ENCODE measurements at places on chromosomes 4 and X.

DNA sequence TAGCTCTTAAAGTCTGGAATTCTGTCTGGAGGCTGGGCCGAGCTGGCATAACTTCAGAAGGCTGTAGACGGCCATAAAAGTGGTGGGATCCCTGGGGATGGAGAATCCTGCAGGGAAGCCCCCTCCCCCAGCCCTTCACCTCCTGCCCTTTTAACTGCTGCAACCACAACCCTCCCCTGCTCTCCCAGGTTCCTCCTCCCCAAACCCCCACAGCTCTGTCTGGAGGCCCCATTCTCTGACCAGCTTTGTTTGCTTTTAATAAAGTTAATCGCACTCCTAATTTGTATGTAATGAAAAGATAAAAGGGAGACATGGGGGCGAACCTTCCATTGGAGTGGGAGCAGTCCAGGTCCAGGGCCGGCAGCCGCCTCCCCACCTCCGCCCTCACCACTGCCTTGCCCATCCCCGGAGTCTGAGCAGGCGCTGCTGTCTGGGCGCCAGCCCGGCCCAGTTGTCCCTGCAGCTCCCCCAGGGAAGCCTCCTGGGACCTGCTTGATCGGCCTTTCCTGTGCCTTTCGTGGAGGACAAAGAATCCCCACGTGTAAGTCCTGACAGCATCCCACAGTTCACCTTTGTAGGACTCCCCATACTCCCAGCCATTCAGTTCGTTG lies 84.3 kb downstream of the PJA1 start:
- DNase-seq, result no peak

DNA sequence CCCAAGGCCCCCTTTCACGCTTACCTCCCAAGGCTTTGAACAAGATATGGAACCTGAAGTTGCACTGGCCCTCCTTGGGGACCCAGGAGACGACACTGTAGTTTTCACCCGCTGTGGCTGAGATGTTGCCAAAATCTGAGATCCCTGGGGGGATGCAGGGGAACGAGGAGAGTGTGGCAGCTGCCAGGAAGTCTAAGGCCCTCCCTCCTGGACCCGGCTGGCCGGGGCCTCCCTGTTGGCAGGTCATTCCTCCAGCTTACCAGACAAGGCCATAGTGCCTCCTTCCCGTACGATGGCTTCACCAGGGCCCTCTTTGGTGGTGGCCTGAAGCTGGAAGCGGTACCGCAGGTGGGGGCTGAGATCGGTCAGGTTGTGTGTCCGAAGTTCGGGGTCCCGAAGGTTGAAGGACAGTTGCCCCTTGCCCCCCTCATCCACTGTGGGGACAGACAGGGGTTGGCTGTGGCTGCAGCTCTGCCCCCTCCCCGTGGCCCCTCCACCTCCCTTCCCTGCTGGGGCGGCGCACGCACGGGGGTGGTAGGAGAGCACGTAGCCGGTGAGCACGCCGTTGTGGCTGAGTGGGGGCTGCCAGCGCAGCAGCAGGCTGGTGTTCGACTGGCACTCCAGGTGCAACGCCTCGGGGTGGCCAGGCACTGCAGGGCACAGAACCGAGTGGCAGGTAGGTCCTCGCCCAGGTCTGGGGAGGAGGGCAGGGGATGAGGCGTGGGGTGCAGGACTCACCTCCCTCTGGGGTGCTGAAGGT lies 21.2 kb downstream of the L1CAM start:
- DNase-seq, result no peak

DNA sequence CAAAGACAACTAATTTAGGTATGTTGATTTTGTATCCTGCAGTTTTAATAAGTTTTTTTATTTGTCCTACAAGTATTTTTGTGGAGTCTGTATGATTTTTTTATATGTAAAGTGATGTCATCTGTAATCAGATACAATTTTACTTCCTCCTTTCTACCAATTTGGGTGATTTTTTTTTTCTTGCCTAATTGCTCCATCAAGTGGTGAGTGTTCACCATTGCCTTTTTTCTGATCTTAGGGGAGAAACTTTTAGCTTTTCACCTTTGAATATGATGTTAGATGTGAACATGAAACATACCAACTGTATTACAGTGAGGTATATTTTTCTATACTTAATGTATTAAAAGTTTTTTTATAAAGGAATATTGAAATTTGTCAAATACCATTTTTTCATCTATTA lies 362.3 kb downstream of the PABPC4L start:
- no peak for DNase-seq

DNA sequence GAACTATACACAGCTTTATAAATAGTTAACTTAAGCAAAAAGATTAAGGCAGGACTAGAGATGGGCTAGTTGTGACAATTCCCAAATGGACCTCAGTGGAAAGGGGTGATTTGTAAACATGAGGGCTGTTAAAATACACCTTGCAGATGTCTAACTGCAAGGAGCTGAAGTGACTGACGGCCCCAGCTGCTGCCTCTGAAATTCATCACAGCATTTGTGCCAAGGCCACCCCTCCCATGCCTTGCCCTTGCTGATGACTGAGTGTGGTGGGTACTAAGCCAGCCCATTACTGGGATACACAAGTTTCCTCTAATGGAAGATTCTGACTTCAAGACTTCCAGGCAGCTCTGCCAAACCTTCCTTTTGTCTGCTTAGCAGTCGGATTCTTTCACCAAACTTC lies 23.7 kb upstream of the EGFL6 start:
- DNase-seq, result no peak

GRCh38 chr4:184096561-184097240 lies 121.0 kb downstream of the ENPP6 start:
- no peak for DNase-seq

- no peak for DNase-seq
Observed at GRCh38 chr4:147860960-147861359, 129.1 kb downstream of the ARHGAP10 start.

- DNase-seq, result no peak
Observed at GRCh38 chr4:12120968-12121367, 692.3 kb upstream of the HS3ST1 start.

GRCh38 chr4:86381431-86381830 lies 21.6 kb upstream of the MAPK10 start:
- no peak for DNase-seq

GRCh38 chrX:2789569-2789968 lies 37.7 kb downstream of the XG start:
- no peak for DNase-seq

GRCh38 chr4:151417164-151417571 lies 8.2 kb downstream of the FHIP1A start:
- no peak for DNase-seq

DNA sequence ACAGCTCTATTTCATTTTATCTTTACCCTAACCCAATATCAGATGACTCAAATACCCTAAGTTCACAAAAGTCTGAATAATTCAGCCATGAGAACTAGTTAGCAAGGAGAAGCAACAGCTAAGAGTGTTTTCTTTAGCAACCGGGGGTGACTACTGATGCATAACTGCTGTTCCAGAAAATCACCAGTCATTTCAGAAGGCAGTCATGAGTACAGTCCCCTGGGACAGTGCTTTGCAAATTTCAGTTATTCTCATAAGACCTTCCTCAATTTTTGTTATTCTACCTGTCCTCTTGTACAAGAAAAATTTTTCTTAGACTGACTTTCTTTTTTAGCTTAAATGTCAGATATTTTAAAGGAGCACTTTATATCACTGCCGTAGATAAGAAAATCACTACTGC lies 16.4 kb downstream of the BANK1 start:
- no peak for DNase-seq

GRCh38 chr4:71832049-71832448 lies 48.2 kb upstream of the GC start:
- DNase-seq, result no peak

- DNase-seq, result no peak
Observed at GRCh38 chr4:55447831-55448230, 52.1 kb downstream of the TMEM165 start.

- DNase-seq, result no peak
Observed at GRCh38 chrX:14873676-14874049, 442 bp downstream of the MOSPD2 start.

DNA sequence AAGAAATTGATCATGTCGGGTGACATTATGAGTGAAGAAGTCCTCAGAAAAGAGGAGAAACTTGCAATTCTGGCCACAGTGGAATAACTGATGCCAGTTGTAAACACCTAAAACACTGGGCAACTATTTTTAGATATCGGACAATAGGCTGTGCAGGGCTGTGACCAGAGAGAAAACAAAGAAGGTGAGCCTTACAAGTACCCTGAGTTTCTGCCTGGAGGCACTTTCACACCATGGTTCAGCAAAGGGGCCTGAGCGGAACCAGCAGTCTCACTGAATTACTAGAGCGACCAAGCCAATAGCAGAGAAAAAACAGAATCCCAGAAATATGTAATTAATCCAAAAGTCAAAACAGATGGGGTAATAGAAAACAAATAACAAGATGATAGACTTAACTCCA lies 11.2 kb downstream of the IRAK1 start:
- DNase-seq, result no peak

GRCh38 chr4:154230091-154230490 lies 261.5 kb downstream of the DCHS2 start:
- DNase-seq, result no peak

DNA sequence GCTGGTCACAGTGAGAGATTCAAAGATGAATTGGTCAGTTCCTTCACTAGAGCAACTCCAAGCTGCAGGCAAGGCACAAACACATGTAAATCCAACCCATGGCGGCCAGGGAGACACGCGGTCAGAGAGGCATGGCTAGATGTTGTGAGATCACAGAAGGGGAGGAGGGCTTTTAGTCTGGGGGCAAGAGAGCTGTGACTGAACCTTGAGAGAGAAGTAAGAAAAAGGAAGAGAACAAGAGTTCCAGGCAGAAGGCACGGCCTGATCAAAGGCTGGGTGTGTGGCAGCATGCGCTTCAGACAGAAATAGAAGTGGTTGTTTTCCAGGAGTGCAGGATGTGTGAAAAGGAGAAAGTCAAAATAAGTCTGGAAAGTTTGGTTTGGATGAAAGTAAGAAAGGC lies 15.9 kb downstream of the CCDC149 start:
- no peak for DNase-seq

- DNase-seq, result no peak
Observed at GRCh38 chr4:187027272-187027671, 303.6 kb upstream of the FAT1 start.

GRCh38 chr4:91116861-91117260 lies 989.7 kb downstream of the CCSER1 start:
- DNase-seq, result no peak

DNA sequence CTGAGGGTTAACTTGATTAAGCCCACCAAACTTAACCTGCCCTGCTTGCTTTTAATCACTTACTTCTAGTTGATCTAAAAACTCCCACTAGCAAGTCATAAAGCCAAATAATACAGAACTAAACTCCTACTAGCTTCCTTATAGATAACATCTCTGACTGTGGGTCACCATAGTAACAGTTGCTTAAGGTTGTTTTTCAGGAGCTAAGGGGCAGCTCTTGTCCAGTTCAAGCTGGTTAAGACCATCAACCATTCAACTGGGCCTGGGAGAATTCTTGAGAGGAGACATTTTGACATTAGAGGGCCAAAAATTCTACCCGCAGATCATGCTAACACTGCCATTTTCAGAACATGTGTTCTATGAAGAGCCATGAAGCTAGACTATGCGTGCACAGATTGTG lies 67.0 kb downstream of the UCHL1 start:
- DNase-seq, result no peak

DNA sequence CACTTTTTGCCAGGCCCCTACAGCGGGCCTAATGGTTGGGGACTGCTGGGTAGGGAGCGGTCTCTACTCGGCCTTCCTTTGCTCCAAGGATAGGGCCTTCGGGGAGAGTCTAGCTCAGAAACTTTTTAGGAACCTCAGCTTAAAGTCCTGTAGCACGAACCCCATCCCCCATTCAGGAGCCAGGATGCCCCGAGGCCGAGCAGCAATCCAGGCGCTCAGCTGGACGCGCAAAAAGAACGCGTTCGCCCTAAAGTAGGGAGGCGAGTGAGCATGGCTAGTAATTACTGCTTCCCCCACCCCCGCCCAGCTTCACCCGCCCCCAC lies 9.7 kb downstream of the POU4F2 start:
- no peak for DNase-seq

- DNase-seq, result no peak
Observed at GRCh38 chrX:108494406-108495090, 54.9 kb downstream of the COL4A5 start.

DNA sequence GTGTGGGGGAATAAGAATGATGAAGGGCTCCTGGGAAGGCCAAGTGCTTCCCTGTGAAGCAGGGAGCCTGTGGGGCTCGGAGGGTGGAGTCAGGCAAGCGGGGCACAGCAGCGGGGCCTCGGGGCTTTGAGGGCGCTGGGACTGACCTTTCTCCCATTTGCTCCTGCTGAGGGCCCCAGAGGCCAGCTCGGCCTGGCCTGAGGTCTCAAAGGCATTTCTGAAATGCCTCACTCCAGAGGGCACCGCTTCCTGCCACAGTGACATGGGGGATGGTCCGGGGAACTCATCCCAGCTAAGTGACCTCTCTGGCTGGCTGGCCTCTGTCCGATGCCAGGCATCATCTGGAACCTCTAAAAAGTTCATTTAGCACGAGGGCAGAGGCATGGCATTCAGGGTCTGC lies 98.8 kb upstream of the STX18 start:
- no peak for DNase-seq
